ENCODE measurements at places on chromosomes 13 and 19. TPM values are rescaled to one million over a fixed set of nuclear protein-coding genes. Genes with fewer than 3 reads are reported as not detected.

GRCh38 chr13:52405369-52405766, 604 bp downstream of the THSD1 start:
- no peak for DNase-seq

GRCh38 chr19:49570138-49570856, 10.1 kb downstream of the NOSIP start:
- peak; percentile 85 for DNase-seq

C2CD4C gene
- total RNA-seq, result 8.8 TPM

DNA sequence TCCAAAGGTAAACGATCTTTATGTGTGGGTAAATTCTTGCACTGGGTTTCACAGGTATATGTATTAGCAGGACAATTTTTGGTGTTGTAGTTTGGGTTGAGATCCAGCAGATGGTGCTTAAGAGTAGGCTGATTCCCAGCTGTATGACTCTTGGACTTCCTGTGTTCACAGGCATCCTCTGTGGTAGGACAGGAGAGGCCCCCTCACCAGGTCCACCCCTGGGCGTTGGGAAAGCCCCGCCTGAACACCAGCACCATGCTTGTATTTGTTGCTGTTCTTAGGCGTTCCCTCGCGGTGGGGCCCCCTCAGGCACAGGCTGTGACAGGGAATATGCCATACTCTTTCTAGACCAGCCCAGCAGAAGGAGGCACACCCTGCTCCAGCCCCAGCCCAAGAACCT, 49.5 kb upstream of the PCDH17 start:
- DNase-seq, result no peak

- DNase-seq, result no peak
Observed at GRCh38 chr19:49888510-49888824, 8.2 kb downstream of the IL4I1 start.

GRCh38 chr19:5369962-5370367, 29.4 kb upstream of the PTPRS start:
- DNase-seq, result no peak

ZNF285 gene
- total RNA-seq, result not detected

DNA sequence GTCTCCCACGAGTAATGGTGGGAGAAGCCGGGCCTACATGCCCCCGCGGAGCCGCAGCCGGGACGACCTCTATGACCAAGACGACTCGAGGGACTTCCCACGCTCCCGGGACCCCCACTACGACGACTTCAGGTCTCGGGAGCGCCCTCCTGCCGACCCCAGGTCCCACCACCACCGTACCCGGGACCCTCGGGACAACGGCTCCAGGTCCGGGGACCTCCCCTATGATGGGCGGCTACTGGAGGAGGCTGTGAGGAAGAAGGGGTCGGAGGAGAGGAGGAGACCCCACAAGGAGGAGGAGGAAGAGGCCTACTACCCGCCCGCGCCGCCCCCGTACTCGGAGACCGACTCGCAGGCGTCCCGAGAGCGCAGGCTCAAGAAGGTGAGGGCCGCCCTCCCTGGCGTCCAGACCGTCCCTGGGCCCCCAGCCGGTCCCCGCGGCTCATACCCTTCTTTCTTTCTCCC, 1.4 kb upstream of the USF2 start:
- DNase-seq, result no peak

PTPRH gene
- total RNA-seq, result 18.4 TPM

DNA sequence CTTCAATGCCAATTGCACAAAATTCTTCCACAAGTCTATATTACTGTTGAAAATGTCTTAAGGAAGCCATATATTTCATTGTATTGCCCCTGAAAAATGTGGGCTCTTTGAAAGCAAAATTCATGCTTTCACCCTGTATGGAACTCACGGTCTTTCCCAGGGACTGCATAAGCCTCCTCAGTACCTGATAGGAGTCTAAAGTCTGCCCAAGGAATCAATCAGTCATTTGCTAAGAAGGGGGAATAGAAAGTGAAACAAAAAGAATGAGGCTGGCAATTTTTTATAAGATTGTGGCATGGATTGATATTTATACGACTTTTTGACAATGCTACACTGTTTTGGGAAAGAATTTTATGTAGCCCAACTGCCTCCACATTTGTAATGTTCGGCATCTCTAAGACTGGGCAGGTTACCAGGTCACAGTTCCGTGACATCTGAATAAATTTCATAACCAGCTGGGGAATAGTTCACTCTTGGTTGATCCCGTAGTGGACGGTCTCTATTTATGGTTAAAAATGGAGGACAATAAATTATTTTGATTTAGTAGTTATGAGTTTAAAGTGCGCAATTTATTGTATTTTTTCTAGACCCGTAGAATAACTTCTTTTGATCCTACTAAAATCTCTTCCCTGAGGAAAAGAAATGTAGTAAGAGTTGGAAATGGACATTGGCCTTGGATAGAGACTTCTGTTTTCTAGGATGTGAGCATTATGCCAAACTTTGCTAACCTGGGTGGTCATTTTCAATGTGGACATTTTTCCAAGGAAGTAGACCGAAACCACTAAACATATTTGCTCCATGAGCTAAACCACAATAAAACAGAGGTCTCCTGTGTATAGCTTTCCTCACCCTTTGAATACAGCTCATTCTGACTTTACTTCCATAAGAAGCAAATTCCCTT, 1585.4 kb downstream of the EFNB2 start:
- DNase-seq, result no peak

LMTK3 gene
- not detected for total RNA-seq

DNA sequence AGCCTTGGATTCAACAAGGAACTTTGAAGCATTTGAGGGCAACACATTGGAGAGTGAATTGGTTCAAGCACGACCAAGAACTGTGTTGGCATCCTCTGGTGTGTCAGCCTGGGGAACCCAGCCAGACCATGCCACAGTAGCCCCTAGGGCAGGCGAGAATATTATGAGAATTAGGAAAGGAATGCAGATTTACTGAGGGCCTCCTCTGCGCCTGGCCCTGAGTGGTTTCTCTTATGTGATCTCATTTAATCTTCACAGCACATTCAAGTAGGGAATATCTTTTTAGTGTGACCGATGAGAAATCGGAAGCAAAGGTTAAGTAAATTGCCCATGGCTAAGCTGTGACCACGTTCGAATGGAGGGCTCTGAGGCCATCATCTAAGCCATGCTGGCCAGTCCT, 15.3 kb upstream of the ERICH6B start:
- no peak for DNase-seq

DNA sequence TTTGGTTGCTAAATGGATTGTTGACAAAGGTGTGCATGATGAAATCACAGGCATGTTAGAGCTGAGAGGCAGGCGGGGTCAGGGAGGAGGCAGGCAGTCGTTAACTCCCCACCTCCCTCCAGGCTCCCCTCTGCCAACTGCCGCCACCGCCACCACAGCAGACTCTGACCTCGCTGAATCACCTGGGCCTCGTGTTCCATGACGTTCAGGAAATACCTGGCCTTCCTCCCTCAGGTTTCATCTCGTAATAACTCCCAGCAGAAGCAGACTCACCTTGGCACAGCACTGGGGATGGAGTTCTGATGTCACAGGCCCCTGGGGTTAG, 198.5 kb downstream of the KATNAL1 start:
- no peak for DNase-seq

HSH2D gene
- total RNA-seq, result not detected

DNA sequence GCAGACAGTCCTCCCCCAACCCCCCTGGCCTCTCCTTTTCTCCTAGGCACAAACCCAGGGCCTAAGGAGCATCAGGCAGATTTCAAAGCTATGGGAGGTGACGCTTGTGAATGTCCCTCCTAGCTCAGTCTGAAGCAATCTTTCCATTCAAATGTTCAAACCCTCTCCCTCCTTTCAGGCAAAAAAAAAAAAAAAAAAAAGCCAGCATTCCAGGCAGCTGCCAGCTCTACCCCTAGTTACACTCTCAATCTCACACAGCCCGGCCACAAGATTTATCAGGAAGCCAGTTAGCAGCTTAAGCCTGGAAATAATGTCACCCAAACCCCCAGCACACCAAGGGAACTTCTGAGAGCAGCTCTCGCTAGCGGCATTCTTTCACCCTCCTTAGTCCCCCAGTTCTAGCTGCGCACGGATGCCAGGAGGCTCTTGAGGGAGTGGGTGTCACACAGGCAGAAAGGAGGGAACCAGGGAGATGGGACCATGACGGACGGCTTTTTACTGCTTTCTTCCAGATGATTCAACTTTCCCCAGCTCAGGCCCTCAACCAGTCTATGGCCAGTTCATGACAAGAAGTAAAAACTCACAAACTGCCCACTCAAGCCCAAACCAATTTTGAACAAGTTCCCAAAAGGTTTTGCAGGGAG, 6.3 kb downstream of the SH3GL1 start:
- no peak for DNase-seq

DNA sequence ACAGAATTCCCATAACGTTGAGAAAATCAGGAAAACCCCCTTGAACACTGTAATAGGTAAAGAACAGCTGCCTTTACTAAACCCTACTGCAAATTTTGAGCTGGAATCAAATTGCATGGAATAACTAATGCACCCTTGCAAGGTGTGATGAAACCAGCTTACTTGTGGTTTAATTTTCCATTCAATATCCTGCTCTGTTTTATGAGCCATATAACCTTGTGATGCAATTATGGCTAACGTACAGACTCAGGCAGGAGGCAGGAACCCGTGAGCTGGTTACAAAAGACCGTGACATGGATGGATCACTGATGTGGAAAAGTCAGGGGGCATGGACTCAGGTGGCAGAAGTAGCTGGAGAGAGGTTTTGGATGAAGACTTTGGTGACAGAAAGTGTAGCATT, 438.6 kb downstream of the COG6 start:
- no peak for DNase-seq

DNA sequence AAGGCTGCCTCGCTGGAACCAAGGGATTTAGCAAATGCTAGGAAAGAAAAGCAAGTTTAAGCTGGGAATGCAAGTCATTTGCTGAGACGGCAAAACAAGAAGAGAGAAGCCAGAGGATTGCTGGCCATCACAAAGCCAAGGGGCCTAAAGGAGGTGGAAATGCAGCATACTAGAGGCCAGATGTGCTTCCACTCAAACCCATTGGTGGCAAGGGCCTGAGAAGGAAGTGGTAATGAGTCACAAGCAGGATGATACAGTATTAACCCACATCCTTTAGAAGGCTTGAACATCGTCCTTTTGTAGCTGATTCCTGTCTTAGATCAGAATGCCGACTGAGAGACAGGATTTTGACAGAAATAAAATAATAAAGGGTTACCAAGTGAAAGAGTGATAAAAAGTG, 68.2 kb downstream of the ITGBL1 start:
- DNase-seq, result peak; percentile 94

DNA sequence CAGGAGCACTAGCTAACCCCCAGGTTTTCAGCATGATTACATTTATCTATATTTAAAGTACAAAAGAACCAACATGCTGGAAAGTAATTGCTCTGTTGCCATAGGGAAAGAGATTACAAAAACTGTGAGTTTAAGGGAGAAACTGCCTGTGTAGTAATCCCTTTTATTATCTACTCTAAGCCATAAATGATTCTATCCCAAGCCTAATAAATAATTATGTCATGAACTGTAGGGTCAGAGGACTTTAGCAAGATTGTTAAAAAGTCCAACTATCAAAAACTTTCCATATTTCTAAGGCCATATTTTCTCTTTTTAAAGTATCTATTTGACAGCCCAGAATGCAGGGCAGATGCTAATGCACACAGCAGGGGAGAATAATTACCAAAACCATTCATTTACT, 573.8 kb upstream of the MIR17HG start:
- DNase-seq, result no peak

USP12 gene
- total RNA-seq, result 18.3 TPM

- no peak for DNase-seq
Observed at GRCh38 chr19:13189600-13189999, 39.4 kb downstream of the IER2 start.

DNA sequence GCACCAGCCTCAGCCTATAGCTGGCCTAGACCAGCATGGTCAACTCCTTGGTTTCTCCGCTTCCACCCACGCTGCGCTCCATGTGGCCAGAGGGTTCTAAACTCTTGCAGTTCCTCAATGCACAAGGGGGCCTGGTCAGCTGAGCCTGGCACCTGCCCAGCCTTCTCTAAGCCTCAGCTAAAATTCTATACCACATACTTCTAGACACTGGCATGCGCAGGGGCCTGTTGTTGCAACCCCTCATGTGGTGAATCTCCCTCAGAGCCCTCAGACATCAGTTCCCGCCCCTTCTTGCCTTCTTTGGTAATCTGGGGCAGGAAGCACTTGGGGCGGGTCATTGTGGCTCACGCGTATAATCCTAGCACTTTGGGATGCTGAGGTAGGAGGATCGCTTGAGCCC, 19.7 kb upstream of the LDLR start:
- DNase-seq, result no peak

GRCh38 chr19:38819231-38819920, 6.6 kb upstream of the LGALS4 start:
- DNase-seq, result no peak

DNA sequence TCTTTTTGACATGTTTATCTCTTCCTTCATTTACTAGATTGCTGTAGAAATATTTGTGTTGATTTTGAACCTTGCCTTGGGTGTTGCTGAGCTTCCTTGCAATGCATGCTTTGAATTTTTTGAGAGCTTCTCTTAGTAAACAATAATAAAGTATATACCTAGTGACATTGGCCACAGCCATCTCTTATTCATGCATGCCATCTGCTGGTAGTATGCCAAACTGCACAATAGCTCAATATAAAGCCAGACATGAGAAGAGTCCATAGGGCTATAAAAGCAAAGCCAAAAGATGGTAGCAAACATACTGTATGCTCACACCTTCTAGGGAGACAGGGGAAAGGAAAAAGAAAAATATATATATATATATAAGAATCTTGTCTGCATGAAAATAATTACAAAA, 18.9 kb upstream of the ZSCAN5A start:
- peak; percentile 69 for DNase-seq

BST2 gene
- total RNA-seq, result 0.29 TPM

DNA sequence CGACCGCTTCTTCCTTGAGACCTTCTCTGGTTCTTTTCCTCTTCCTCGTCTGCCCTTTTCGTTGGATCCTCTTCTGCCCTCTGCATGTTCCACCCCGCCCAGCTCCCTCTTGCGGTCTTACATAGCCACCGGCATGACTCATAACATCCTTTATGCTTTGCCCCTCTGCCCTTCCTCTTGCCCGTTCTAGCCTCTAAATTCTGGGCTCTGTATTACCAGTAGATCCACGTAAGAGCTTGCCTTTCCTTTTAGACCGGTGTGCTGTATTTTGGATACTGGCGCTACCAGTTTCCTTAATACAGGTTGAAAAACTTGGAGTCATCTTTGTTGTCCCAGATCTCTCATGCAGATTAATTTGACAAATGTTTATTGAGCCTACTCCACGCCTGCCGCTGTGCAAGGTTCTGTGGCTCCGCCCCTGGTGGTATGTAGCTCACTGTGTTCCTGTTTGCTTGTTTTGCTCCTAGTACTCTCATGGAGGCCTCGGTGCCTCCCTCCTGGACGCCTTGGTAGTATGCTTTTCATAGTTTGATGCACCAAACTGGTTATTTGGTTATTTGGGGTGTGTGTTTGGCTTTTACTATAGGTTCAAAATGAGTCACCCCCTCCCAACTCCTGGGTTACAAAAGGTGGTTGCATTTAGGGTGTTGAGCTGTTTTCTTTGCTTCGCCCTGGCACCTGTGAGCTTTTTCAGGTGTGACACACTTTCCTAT, 1.7 kb downstream of the GTF3A start:
- DNase-seq, result peak; percentile 90

Measured in A172 (cell line).